ENCODE measurements at places on chromosomes 4 and X.

DNA sequence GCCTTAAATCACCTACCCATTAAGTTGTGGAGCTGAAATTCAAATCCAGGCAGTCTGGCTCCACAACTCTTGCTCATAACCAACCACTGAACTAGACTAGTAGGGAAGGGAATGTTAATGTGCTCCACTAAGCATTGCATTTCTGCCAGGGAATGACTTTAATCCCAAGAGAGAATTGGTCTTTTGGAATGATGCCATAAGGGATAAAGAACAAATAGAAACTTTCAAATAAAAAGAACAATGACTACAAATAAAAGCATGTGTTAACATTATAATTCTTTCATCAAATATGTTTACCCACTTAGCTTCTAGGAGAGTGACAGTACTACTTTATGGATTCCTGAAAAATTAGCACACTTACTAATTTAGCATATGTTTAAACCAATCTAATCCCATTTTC lies 905.9 kb downstream of the CENPC start:
- DNase-seq = no peak

- DNase-seq = no peak
These were observed 1056.7 kb downstream of the PCDH19 start for GRCh38 chrX:99353412-99353811.

DNA sequence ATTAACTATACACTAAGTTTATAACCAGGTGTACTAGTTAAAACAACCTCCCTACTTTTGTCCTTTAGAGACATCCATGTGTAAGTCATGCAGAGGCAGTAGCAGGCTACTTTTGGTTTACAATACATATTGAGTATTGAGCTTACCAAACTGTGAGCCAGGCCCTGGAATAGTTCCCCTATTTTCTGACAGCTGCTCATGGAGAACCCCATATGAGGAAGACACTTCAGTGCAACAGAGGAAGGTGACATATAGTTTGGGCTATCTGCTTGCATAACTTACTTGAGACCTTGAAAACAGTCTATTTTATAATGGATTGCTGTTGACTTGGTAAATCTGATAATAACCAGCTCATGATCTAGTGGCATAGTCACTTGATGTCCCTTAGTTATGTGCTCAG lies 190.5 kb downstream of the SH3BGRL start:
- DNase-seq = no peak

DNA sequence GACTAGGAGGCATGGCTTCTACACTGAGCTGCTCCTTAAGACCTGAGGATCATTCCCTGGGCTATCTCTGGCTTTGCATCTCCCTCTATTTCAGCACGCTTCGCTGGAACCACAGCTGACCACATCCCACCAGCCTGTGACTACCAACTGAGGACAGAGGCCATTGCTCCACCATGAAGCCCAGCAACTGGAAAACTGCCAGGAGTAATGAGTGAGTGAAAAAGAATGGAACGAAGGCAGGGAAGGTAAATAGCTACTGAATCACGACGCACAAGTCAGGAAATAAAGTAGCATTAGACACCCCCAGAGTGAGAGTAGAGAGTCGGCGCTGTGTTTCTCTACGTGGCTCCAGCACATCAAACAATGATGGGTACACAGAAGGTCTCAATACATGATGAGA lies 314.7 kb downstream of the LDB2 start:
- no peak for DNase-seq

DNA sequence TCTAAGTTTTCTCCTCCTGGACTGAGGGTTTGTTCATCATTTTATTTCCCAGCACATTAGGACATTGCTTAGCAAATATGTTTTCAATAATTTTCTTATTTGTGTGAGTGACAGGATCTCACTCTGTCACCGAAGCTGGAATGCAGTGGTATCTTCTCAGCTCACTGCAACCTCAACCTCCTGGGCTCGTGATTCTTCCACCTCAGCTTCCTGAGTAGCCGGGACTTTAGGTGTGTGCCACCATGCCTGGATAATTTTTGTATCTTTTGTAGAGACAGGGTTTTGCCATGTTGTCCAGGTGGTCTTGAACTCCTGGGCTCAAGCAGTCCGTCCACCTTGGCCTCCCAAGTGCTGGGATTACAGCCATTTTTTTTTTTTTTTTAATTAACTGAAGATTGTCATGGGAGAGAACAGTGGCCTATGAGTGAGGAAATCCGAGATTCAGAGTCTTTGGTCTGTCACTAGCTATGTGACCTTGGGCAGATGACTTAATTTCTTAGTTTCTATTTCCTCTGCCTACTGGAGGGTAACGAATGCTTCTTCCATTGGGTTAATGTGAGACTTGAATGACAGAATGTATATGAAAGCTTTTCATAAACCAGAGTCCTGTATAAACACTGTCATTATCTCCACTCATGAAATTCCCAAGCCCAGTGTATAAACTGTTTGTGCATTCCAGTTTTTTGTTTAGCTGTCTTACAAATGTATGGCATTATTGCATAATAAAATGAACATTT lies 23.9 kb downstream of the MOB1B start:
- DNase-seq = no peak

- no peak for DNase-seq
These were observed 22.4 kb downstream of the GK2 start for GRCh38 chr4:79385641-79386040.

- DNase-seq = no peak
These were observed 937.1 kb downstream of the CCSER1 start for GRCh38 chr4:91064157-91064853.

GRCh38 chrX:105658136-105658535 lies 164.2 kb upstream of the NRK start:
- DNase-seq = no peak

DNA sequence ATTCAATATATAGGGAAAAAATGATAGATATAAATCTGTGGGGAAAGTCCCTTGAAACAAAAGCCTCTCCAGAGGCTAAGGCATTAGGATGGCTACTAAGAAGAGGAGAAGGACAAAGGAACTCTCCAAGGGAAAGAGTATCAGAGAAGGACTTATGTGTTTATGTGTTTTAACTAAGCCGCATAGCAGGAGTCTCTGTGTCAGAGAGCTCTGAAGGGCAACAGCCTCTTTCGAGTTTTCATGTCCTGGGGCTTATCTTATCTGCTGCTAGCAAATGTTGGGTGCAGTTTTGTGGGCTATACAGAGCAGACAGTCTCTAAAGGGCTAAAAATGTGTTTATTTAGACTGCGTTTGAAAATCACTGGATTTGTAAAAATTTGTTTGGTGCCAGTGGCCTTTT lies 1145.6 kb upstream of the DIAPH2 start:
- no peak for DNase-seq

DNA sequence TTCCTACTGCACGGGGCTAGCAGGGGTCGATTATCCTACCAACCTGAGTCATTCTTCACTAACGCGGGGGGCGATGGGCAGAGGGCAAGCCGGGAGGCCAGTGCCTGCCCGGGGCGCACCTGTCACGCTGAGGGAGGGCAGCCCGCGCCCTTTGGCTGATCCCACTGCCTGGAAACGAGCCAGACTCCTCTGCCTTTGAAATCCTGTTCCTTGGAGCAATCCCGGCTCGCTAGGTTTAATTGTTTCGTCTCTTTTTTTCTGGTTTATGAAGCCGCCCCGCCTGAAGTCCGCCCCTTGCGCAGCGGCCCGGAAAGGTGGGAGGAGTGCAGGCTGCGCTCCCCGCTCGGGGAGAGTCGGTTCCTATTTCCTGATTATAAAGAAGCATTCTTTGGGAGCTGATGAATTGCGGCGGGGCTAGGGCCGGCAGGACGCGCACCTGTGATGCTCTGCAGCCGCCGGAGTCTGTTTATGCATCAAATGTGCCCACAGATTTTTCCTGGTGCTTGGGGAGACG lies 484.2 kb downstream of the BCOR start:
- peak; percentile 53 for DNase-seq

DNA sequence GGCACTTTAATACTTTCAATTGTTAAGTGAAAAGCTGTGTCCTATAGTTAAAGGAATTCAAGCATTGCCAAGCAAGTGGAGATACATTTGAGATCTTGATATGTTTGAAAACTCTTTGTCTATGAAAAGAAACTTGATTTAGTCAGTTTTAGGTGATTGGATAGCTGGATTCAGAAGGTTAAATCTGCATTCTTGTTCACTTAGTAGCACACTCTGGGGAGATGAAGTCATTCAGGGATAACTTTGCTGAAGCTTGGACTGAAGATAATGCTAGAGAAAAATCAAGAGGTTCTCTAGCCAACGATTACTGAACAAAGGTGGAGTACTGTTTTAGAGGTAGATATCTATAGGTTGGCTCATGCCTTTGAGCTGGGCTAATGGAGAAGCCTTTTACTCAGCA lies 90.6 kb downstream of the DCAF8L2 start:
- no peak for DNase-seq

GRCh38 chrX:65679071-65679540 lies 11.7 kb downstream of the MSN start:
- DNase-seq = no peak

DNA sequence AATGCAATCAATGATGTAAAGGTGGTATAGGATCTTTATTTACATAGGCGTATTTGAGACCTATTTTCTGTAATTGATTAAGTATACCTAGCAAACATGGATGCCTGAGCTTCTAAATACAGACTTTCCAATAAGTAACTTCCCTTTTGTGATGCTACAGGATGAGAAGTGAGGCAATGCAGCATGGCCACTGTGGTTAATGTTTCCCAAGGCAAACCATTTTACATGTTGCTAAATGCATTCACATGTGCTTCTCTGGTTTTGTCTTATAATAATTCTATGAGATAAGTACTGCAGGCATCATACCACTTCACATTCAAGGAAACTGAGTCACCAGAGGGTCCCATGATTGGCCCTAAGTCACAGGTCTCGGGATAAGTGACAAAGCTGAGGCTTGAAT lies 35.7 kb upstream of the NKX3-2 start:
- DNase-seq = no peak

DNA sequence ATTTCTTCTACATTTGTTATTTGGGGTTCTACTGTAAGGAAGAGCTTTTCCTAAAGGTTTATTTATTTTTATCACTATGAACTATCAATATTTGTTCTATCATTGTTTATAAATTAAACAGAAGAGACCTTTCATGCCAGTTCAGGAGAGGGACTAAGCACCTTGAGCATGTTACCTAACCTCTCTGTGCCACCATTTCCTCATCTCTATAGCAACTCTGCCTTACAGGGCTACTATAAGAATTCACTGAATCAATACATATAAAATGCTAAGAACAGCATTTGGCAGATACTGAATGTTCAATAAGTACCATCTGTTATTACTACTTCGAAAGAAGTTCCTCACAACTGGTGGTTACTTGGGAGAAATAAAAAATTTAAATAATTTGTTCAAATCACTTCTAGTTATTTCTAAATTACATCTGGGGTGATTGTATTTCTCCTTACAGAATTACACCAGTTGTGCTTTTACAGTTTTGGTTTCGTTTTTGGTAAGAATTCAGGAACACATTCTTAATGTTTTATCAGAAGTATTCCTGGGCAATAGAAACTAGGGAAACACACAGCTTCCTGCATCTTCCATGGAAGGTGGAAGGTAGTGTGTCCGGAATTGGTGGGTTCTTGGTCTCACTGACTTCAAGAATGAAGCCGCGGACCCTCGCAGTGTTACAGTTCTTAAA lies 32.9 kb downstream of the EREG start:
- no peak for DNase-seq

DNA sequence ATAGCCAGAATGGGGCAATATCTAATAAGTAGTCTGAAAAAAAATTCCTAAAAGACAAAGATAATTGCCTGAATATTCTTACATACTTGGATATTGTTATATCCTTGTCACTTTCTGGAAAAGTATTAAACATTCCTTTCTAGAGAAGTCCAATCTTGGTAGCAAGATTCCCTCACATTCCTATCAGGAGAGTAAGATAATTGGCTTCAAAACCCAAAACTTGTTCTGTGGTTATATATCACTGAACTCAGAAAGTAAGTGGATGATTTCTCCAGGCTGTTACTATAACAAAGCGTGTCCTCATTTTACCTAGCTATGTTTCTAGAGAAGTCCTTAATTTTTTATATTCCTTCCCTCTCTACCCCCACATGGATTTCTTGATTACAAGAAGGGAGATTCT lies 46.0 kb upstream of the TEX13A start:
- no peak for DNase-seq

Data from activated CD8-positive, alpha-beta memory T cell treated with anti-CD3 and anti-CD28 coated beads, Interleukin-2, amount 50 U/mL, for 48 hours (primary cell).